ENCODE measurements at places on chromosomes 6 and 20.

- no peak for DNase-seq
These were observed 36.4 kb downstream of the ERMARD start for GRCh38 chr6:169787797-169788196.

- DNase-seq, result no peak
These were observed 1.5 kb downstream of the DEK start for GRCh38 chr6:18262702-18263417.

DNA sequence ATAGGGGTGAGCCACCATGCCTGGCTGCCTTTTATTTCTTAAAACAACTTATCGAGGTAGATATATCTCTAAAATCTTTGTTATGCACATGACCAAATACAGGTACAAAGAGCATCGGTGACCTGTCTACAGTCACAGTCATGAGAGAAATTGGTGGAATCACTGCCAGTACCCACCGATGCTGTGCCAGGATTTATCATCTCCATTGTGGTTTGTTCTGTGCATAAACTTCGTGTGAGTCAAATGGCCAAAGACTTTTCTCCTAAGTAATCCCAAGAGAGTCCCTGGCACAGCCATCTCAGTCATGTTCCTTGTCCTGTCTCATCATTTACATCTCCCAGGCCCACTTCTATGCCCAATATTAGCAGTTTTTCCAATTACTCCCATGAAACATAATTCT lies 9.0 kb downstream of the GSTA3 start:
- no peak for DNase-seq

DNA sequence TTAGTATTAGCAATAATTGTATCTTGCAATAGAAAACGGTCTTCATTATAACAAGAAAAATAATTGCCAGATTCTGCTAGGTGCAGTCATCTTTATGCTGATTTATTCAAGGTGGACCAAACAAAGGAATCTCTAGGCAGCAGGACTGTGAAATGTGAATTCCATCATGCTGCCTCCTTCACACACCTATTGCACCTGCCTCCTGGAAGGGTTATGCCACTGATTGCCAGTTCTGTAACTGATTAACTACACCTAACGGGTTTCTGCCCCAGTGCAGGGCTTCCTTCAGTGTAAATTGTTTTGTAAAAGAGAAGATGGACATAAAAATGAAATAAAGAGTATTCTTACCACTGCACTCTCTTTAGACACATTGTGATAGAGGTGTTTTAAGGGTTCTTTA lies 96.1 kb downstream of the FOXO3 start:
- DNase-seq, result no peak

DNA sequence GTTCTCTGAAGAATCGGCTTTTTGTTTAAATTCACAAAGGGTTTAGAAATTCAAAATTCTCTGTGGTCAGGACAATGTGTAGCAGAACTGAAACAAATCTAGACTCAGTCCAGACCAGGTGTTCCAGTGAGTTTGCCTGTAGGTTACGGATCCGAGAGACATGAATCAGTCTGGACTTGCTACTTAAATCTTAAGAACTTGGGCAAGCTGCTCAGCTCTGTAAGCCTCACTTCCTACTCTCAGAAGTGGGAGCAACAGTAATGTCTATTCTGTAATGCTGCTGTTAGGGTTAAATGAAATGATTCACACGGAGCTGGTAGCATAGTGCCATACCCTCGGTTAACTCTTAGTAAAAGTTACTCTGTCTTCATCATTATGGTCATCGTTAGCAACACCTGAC lies 37.7 kb downstream of the HECA start:
- no peak for DNase-seq

DNA sequence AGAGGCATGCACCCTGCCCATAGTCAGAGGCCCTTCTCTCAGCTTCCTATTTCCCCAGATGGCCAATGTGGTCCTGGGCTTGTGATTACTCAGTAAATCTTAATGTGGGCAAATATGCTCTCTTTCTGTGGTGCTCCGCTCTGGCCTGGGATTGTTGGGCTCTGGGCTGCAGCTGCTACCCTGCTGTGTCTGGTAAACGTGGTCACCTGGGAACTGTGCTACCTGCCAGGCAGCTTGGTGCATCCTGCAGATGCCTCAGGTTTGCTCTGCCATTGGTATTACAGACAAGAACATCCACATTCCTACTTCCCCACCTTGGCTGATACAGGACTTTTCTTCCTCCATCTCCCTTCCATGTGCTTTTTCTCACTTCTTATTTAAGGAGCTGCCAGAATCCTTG lies 611.5 kb upstream of the IMPG1 start:
- no peak for DNase-seq

DNA sequence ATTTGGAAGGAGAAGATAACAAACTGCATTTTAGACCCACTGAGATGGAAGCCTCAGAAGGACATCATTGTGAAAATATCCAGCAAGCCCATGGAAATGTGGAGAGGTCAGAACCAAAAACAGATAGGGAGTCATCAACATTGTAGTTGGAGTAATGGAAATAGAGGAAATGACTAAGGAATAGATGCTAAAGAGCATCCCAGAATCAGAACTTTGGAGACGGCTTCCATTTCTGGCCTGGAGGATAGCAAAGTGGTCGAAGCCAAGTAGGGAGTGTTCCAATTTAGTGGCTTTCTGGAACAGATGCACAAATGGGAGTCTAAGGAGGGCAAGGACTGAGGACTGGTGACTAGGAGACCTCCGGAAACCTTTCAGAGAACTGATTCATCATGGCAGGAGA lies 3.6 kb downstream of the BEND6 start:
- DNase-seq, result no peak

GRCh38 chr20:19212821-19213502 lies 520 bp downstream of the SLC24A3 start:
- DNase-seq, result no peak
